ENCODE measurements at places on chromosomes 2 and 18.

- DNase-seq = no peak
Measured at GRCh38 chr18:48613589-48614404, 75.0 kb downstream of the CTIF start.

DNA sequence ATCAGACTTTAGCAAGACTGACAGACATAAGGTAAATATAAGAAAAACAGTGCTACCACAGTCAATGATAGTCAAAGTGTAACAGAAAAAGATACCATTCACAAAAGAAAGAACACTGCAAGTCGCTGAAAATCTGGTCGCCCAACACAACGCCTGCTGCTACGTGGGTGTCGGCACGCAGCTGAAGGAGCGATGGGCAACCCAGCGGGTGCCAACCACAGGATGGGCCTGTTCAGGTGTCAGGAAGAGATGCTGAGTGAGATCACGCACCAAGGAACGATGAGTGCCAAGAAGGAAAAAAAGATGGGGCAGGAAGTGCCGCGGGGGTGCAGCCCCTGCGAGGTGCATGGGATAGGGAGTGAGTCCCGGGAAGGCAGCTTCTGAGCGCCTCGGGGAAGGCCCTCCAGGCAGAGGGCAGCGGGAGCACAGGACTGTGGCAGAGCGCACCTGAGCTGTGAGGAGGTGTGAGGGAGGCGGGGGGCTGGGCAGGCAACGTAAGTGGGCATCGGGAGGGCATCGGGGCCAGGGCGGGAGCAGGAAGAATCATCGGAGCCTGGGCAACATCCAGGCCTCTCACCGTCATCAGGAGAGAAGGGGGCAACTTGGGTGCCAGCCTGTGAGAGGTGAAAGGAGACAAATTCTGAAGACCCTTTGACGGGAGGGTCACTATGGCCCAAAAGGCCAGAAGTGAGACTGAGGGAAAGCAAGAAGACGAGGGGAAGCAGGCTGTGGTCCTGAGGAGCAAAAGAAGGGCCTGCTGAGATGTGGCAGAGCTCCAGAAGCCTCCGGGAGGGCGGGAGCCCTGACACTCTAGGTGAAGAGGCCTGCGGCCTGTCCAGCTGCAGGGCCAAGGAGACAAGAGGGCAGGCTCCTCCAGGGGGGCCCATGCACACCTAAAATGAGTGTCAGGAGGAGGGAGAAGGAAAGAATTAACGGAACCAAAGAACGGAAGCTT lies 14.8 kb upstream of the MTERF4 start:
- DNase-seq = no peak

DNA sequence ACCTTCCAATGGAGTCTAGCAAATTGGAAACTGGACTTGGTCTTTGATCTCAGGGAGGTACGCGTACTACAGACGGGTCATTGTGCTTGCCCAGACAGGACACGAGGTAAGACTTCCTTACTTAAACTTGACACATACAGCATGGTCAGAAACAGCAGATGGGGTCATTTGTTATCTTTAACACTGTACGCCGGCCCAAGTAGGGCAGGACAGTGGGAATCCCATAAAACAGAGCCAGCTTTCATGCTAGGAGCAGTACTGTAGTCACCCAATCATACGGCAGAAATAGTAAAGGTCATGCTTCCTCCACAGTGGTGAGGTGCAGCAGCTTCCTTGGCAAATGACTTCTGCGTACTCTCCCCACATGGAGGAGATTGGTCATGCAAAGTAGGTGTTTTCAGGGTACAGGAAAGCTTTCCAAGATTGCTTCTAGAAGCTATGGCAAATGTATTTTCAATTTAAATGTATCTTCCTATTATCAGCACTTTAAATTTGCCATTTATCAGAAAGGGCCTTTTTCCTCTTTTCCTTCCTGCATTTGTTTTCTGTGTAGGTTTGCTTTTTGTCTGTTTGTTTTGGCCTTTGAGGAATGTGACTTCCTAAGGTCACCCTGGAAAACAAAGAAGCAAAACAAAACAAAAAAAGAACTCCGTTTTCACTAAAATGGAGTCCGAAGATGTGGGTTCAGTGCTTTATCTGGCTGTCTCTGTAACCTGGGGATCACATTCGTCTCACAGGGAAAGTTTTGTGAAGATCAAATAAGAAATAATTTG lies 74.0 kb upstream of the DSG1 start:
- DNase-seq = no peak

GRCh38 chr18:36160959-36161371 lies 26.3 kb upstream of the MOCOS start:
- DNase-seq = no peak

DNA sequence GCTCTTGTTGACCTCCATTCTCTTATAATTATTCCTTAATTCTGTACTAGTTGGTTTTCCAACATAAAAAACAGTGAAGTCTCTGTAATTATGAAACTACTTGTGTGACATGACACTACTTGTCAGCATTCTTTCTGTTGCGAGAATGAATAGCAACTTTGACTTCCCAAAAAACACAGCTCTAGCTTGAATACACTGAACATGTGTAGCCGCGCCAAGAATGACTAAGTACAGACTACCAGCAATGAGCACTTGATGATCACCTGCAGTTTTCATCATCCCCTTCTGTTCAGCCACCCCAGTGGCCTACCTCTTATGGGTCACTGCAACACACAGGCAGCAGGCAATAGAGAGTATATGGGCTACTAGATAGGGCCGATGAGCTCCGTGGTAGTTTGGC lies 229.3 kb downstream of the TGIF1 start:
- DNase-seq = no peak

DNA sequence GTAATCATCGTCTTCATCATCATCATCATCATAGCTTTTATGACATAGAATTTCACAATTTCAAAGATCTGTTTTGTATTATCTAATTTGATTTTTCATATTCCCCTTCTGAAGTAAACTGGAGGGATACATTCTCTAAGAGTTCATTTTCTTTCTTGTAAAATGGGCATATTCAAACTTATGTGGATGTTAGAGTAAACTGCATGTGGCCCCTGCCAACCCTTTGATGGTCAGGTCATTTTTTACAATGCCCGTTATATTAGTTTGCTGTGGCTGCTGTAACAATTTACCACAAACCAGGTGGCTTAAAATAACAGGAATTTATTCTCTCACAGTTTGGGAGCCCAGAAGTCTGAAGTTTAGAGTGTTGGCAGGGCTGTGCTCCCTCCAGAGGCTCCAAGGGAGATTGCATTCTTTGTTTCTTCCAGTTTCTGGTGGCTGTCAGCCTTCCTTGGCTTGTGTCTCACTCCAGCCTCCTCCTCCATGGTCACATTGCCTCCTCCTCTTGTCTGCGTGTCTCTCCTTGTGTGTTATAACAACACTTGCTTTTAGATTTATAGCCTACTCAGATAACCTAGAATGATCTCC lies 127.5 kb upstream of the MMADHC start:
- no peak for DNase-seq

- DNase-seq = no peak
Measured at GRCh38 chr2:60596411-60596810, 43.0 kb upstream of the BCL11A start.

DNA sequence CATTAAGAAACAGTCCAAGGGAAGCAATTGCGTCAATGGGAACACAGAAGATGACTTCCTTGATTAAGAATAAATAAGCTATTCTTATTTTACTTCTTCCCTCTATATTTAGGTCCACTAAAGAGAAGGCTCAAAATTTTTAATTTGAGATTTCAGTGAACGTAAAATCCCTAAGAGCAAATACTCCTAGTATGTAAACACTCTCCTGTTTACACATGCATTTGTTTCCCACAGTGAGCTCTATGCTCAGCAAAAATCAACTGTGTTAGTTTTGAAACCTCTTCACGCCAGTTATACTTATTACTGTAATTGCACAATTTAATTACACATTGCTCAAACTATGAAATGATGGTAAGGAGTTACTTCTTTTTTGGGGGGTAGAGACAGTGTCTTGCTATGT lies 8.8 kb downstream of the SLC39A6 start:
- DNase-seq = no peak
